Spinal cord (tissue), 10 donors: ENCODE measurements at places on chromosomes 2 and 18.
A peak's percentile ranks its signal among the peaks of the same experiment; 100 is the strongest.

GRCh38 chr2:96542357-96542977, 5.9 kb downstream of the ARID5A start:
- no peak for DNase-seq

DNA sequence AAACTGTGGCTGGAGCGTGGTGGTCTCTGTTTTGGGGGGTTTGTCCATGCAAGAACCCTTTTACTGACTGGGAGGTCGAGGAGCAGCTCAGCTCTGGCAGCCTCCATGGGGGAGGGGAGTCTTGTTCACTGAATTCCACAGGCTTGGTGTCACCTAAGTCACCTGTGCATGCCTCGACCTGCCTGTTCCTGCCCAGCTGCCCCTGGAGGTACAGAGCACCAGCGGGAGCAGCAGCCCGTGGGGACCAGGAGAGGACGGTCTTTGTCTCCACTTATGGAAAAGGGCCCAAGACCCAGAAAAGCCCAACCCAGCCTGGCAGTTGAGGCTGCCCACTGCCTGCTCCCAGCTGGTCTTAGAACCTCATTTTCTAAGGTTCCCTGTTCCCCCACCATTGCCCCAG, 168.7 kb upstream of the AGAP1 start:
- DNase-seq = no peak

DNA sequence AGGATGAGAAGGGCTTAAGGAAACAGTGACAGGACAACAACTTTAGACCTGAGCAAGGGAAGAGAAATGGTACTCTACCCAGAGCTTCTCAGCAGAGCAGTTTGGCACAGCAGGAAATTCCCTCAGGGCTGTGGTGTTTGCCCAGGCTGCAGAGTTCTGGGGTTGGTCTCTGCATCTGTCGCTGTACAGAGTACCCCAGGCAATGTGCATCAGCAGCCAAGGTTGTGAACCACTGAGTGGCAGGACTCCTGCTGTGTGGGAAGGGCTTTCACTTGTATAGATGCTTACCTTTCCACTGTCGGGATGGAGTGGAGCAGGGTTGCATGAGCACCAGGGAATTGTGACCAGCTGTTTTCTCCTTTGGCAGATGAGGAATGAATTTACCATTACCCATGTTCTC, 21.2 kb downstream of the STAMBP start:
- no peak for DNase-seq

- no peak for DNase-seq
These were observed 10.1 kb downstream of the SRSF7 start for GRCh38 chr2:38740851-38741731.

GRCh38 chr18:46761059-46761769, 4.4 kb upstream of the ST8SIA5 start:
- DNase-seq = peak; percentile 86

DNA sequence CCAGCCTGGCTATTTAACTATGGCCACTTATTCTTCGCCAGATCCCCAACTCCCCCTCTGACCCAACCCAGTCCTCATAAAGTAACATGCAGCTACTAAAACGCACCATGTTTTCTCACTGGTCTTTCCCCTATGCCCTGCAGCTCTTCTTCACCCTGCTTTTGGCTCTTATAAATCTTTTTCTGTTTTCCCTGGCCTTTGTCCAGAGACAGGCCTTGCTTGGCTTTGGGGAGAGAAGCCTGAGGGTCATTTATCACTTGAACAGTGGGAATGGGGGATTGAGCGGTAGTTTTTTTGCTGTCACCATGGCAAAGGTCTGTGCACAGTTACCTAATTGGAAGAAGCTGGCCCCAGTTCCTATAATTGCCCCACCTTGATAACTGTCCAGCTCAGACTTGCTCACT, 202.9 kb upstream of the NT5C1B start:
- DNase-seq = peak; percentile 63
